Left lung (tissue), 14 donors: ENCODE measurements at places on chromosomes 2 and 18.

- peaks cover 92% of the 10 kb centered on the region for H3K4me1 ChIP-seq
- H3K27ac ChIP-seq = no peak overlapping the region
- H3K4me3 ChIP-seq = no peak overlapping the region
- H3K36me3 ChIP-seq = no peaks in the 10 kb centered on the region
Measured at GRCh38 chr2:227479865-227480475, 8.0 kb downstream of the AGFG1 start.

DNA sequence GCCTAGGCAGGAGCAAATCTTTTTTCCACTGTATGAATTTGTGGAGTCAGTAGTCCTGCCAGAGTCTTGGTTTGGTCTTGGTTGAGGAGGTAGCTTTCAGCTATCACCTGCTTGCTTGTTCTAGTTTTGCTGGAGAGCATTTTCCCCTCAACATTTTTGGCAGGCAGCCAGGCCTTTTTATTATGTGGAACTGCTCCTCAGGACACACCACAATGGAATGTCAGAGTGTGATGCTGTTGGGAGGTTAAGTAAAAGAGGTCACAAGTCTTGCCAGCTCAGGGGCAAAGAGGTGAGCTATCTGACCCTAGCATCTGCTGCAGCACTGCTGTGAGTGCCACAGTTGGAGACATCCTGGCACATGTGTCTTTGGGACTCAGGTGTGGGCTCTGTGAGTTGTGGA, 258.0 kb downstream of the CNTNAP5 start:
- H3K27me3 ChIP-seq = no peaks in the 10 kb centered on the region
- no peaks in the 10 kb centered on the region for H3K4me1 ChIP-seq
- H3K4me3 ChIP-seq = no peak overlapping the region

GRCh38 chr2:62076980-62077638, 118.8 kb upstream of the B3GNT2 start:
- H3K27ac ChIP-seq = no peak overlapping the region
- H3K36me3 ChIP-seq = no peaks in the 10 kb centered on the region
- DNase-seq = no peak

GRCh38 chr2:86806059-86806857, 15.5 kb upstream of the CD8A start:
- H3K4me3 ChIP-seq = no peak overlapping the region
- no peak for DNase-seq
- H3K27ac ChIP-seq = no peak overlapping the region

DNA sequence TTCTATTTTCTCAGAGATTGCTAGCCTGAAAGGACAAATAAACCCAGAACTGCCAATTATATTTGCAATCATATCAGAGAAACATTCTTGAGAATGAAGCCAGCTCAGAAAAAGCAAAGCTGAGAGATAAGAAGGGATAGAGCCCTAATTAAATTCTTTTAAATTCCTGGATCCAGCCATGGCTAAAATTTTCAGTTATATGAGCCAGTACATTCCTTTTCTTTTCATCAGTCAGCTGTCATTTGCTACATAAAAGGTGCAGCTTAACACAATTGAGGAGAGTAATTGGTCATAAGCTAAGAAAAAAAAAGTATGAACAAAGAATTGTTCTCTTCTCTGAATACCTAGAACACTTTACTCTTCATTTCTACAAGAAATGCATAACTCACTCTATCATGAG, 303.5 kb upstream of the FIGN start:
- H3K27ac ChIP-seq = no peak overlapping the region
- H3K4me1 ChIP-seq = no peaks in the 10 kb centered on the region
- no peak overlapping the region for H3K4me3 ChIP-seq
- no peaks in the 10 kb centered on the region for H3K27me3 ChIP-seq
- no peak for DNase-seq

DNA sequence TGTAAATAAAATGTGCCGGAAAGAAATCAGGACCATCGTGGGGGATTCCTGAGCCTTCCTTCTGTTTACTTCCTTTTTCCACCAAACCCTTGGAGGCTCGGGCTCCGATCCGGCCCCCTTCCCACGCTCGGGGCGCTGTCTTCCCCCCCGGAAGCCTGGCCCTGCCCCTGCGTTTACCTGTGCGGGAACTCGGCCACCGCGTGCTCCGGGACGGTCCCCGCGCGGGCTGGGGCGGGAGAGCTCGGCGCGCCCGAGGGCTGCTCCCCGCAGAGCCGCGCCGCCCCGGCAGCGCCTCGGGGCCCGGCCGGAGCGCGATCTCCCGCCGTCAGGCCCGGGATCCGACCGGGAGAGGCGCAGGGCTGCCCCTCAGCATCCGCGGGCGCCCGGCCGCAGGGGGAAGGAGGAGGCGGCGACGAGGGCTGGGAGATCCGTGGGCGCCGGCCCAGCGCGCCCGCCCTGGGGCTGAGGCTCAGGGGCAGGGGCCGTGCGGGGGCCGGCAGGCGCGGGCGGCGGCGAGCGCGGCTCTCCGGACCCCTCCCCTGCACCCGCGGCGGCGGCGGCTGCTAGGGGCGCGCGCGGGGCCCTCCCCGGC, 435 bp downstream of the ADCY3 start:
- peaks cover 28% of the 10 kb centered on the region for H3K4me1 ChIP-seq
- peak overlapping the region; percentile 39 for H3K27ac ChIP-seq
- peak overlapping the region; percentile 57 for H3K4me3 ChIP-seq
- no peaks in the 10 kb centered on the region for H3K36me3 ChIP-seq

- H3K27me3 ChIP-seq = no peaks in the 10 kb centered on the region
- DNase-seq = no peak
- H3K4me1 ChIP-seq = no peaks in the 10 kb centered on the region
- H3K36me3 ChIP-seq = no peaks in the 10 kb centered on the region
- peak within 1 kb of the TSS; percentile 40 for H3K4me3 ChIP-seq
Measured at GRCh38 chr2:174597345-174598047, at the start of gene WIPF1. TSS of gene WIPF1 (minus strand) at chr2:174597804. CDS start at chr2:174585573, 12,231 bp downstream.

DNA sequence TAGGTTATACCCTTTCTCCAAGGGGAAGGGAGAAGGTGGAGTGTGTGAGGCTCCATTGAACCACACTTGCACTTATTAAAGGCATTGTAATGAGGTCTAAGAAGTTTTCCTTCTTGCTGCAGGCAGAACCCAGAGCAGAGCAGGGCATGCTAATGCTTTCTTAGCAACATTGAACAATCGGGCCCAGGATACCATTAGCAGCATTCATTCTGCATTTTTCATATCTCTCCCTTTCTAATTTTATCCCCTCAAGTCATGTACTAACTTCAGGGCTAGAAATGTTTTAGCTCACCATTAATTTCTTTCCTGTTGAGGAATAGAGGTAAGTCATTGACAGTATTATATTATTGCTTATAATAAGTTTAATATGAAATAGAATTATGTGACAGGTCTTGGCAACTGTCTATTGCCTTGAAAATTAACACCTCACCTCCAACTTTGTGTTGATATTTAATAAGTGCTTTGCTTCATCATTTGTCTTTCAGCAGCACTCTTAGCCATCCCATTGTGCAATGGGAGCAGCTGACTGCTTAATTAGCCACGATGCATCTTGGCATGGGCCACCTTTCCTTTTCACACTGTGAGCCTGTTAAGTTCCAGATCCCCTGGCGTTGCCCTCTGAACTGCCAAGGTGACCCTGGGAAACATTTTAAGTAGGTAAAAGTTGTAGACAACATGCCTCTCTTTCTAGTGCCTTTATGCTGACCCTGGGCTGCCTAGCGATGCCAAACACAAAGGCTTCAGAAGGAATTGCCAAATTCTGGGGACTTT, 300.8 kb upstream of the MEX3C start:
- H3K27ac ChIP-seq = no peak overlapping the region
- no peak overlapping the region for H3K4me3 ChIP-seq
- no peaks in the 10 kb centered on the region for H3K4me1 ChIP-seq
- H3K27me3 ChIP-seq = no peaks in the 10 kb centered on the region

DNA sequence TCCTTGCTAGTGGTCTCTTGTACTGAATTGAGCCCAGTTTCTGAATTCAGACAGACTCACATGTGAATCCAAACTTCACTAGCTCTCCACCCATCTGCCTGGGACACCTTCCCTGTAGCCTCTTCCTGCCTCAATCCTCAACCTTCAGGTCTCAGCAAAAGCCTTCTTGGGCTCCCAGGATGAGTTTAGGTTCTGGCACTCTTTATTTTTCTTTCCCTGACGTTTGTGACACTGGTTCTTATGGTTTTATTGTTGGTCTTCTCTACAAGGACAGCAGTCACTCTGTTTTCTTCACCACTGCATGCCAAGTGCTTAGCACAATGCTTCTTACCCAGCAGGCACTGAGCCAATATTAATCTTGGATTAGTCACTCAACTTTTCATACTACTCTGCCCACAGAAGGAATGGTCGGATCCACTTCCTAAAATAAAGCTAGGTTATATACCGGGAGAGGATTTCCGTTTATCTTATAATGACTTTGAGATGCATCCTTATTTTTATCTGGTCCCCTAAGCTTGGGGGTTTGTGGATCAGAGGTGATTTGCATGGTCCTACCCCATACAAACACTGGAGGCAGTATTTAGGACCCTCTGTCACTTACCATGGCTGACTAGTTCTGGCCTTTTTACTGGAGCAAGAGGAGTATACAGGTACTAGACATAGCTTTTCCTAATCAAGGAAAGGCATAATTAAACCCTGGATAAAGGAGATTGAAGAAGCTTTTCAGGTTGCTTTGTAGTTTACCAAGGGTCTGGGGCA, 186.3 kb downstream of the MYCN start:
- no peak for DNase-seq
- H3K4me3 ChIP-seq = no peak overlapping the region
- no peak overlapping the region for H3K27ac ChIP-seq
- no peaks in the 10 kb centered on the region for H3K27me3 ChIP-seq
- no peaks in the 10 kb centered on the region for H3K4me1 ChIP-seq

- no peak overlapping the region for H3K4me3 ChIP-seq
- no peaks in the 10 kb centered on the region for H3K4me1 ChIP-seq
- DNase-seq = no peak
- no peak overlapping the region for H3K27ac ChIP-seq
- peaks cover 7% of the 10 kb centered on the region for H3K36me3 ChIP-seq
- H3K27me3 ChIP-seq = no peaks in the 10 kb centered on the region
Measured at GRCh38 chr2:236576087-236576486, 6.5 kb downstream of the ACKR3 start.

DNA sequence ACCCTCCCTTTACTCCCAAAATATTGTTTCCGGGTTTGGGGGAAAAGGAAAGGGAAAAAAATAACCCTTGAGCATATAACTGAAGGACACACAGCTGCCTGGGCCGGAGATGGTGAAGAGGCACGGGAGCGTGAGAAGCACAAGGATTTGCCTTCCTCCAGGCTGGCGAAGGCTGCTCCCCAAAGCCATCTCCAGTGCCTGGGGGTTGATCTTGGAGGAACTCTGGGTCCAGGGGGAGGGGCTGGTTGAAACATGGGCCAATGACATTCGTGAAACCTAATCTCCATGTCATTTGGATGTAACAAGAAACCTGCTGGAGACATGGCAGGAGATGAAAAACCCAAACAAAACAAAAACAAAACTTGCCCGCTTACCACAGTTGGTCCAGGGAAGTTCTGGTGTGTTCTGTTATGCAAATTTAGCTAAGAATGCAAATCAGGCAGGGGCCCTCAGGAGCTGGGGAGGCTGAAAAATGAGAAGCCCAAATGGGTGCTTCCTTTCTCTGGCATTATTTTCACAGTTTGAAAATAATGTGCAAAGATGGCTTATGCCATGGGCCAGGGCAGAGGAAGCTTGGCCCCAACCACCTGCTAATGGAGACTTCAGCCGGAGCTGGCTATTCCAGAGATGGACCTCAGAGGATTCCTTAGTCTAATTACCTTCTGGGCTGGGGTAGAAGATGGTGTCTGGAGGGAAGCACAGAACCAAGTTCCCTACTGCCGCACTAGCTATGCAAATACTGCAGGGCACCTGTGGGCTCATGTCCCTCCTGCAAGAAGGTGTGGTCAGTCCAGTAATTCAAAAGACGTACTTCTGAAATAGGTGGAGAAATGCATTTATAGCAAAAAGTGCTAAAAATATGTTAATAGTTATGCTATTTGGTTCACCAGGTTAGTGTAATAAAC, 180.9 kb downstream of the BCL2 start:
- H3K4me3 ChIP-seq = no peak overlapping the region
- DNase-seq = no peak
- no peaks in the 10 kb centered on the region for H3K27me3 ChIP-seq
- H3K4me1 ChIP-seq = no peaks in the 10 kb centered on the region
- H3K27ac ChIP-seq = no peak overlapping the region
- no peaks in the 10 kb centered on the region for H3K36me3 ChIP-seq

DNA sequence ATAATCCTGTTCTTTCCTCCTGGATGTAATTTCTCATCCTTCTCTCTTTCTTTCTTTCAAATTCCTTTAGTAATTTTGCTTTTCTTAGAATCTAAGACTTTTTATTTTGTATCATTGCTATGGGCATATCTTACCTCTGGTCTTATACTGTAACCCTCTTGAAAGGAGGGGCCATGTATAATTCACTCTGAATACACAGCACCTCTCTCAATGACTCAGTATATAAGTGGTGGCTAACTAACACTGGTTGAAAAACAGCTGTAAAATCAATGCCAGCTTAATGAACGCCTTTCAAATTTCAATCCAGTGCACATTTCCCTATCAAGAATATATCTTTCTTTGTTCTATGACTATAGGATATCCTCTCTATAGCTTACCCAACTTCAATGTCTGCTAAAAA, 53.7 kb downstream of the CWC22 start:
- no peak overlapping the region for H3K27ac ChIP-seq
- H3K4me1 ChIP-seq = no peaks in the 10 kb centered on the region
- DNase-seq = no peak
- peaks cover 82% of the 10 kb centered on the region for H3K36me3 ChIP-seq

DNA sequence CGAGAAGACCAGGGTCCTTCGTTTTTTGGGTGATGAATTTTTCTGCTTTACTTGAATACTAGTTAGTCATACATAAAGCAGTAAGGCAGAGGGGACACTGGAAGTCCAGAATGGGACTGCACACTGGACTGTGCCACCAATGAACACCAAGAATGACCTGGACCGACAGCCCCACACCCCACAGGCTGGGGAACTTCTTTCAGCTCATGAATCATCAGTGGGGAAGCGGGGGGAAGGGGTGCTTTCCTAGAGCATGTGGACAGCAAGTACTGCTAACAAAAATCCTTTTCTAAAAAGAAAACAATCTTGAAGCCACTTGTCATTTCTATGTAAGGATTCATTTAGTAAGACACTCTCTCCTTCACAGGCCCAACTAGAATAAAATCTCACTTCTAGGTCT, 86.0 kb downstream of the DTNB start:
- DNase-seq = peak; percentile 67
- H3K4me1 ChIP-seq = peaks cover 22% of the 10 kb centered on the region
- no peaks in the 10 kb centered on the region for H3K36me3 ChIP-seq
- no peak overlapping the region for H3K4me3 ChIP-seq
- H3K27ac ChIP-seq = no peak overlapping the region

DNA sequence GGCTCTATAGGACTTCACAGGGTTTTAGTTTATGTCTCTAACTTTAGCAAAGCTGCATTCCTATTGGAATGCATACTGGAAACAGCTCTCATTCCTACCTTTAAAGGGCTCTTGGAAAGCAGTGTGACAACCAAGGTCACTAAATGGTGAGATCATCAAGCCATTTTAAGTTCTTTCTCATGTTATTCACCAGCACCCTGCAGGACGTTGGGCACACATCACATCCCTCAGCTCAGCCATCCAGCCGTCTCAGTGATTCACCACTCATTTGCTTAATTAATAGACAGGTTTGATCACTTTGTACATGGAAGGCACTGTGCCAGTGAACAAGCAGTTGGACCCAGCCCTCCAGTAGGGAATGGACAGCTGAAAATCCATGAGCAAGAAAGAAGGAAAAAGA, 32.2 kb upstream of the RBM44 start:
- no peaks in the 10 kb centered on the region for H3K27me3 ChIP-seq
- peaks cover 93% of the 10 kb centered on the region for H3K36me3 ChIP-seq
